ENCODE measurements at places on chromosomes 5 and 9.

- DNase-seq, result no peak
These were observed 5.2 kb downstream of the LRRTM2 start for GRCh38 chr5:138869763-138870500.

GRCh38 chr9:131097126-131097947, 1.0 kb downstream of the AIF1L start:
- DNase-seq, result no peak

GRCh38 chr5:78727786-78728761, 79.5 kb upstream of the LHFPL2 start:
- no peak for DNase-seq

DNA sequence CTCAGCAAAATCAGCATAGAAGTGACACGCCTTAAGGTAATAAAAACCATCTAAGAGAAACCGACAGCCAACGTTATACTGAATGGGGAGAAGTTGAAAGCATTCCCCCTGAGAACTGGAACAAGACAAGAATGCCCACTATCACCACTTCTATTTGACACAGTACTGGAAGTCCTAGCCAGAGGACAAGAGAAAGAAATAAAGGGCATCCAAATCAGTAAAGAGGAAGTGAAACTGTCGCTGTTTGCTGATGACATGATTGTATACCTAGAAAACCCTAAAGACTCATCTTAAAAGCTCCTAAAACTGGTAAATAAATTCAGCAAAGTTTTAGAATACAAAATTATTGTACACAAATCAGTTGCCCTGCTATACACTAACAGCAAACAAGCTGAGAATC, 393.3 kb downstream of the KIF4B start:
- no peak for DNase-seq

- DNase-seq, result no peak
These were observed 82.6 kb upstream of the PHYKPL start for GRCh38 chr5:178314961-178315820.

GRCh38 chr5:180214870-180215770, 6.1 kb upstream of the RASGEF1C start:
- no peak for DNase-seq
